KBM-7 (cell line): ENCODE measurements at places on chromosomes 2 and 18.

DNA sequence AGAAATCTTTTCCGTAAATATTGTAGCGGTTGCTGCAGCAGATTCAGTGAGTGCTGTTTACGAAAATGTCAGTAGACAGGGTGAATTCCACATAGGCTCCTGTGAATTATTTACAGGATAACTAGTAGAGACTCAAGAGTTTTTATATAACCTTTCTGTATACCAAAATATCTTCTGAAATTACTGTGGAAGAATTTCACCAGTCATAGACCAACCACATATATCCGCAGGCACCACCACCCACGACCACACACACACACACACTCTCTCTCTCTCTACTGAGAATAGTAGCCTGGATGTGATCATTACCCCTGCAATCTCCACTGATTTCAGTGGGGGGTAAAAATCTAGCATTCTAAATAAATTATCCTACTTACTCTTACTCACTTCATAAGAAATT lies 341.8 kb downstream of the RBM43 start:
- no peak for DNase-seq

DNA sequence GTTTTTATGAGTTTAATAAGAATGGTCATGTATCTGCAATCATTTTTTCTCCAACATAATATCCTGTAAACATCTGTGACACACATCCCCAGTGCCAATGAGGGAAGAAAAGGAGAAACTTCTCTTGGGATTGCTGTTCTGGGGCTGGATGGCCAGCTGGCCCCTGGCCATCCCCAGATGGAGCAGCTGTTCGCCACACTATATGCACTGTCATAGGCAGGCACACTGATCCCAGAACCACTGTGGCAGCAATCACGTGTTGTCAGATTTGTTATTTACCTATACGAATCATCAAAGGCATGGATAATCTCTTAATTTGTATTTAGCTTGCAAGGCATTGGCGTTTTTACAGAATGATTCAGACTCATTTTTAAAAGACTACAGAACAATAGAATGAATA lies 167.6 kb upstream of the ACAA2 start:
- no peak for DNase-seq

GRCh38 chr2:219570194-219570923 lies 980 bp downstream of the OBSL1 start:
- DNase-seq = peak; percentile 23

DNA sequence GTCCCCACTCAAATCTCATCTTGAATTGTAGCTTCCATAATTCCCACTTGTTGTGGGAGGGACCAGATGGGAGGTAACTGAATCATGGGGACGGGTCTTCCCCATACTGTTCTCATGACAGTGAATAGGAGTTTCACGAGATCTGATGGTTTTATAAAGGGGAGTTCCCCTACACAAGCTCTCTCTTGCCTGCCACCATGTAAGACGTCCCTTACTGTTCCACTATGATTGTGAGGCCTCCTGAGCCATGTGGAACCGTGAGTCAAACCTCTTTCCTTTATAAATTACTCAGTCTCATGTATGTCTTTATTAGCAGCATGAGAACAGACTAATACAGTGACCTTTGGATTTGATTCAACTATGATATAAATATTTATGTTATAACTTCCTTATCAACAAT lies 78.0 kb downstream of the CYRIA start:
- DNase-seq = no peak

- no peak for DNase-seq
These were observed 50.7 kb upstream of the DDX18 start for GRCh38 chr2:117763804-117764203.

DNA sequence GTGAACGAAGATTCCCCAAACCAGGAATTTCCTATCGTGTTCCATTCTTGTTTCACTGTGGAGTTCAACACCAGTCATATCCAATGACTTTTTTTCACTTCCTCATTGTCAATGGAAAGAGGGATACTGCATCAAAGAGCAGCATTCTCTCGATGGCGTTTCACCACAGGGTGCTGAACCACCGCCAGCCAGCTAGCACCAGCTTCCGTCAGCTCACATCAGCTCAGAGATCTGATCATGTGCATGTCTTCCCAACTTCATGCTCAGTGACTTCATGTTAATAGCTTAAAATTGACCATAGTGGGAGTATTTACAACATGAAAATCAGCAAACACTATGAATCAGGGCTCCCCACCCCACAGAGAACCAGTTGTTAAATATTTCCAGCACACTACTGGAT lies 359.9 kb downstream of the TNS1 start:
- no peak for DNase-seq

DNA sequence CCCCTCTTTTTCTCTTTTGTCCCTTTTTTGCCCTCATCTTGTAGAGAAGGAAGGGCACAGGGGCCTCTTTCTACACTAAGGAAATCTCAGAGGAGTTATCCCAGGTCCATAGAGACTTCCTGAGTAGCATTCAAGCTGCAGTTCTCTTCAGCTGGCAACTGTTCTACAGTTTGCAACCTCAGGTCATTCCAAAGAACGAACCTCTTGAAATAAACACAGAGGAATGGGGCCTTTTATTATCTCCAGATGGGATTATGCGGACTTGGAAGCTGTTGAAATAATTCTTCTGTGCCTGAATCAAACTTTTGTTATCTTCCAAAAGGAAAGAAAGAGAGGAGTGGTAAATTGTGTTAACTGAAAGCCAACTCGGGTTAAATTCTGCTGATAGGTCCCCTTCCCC lies 31.0 kb upstream of the NFE2L2 start:
- DNase-seq = no peak

GRCh38 chr2:105328281-105329196 lies 996 bp downstream of the TGFBRAP1 start:
- peak; percentile 68 for DNase-seq

GRCh38 chr2:57205241-57205640 lies 841.4 kb upstream of the VRK2 start:
- no peak for DNase-seq

- peak; percentile 67 for DNase-seq
These were observed 1.2 kb downstream of the BMPR2 start for GRCh38 chr2:202377207-202377761.

DNA sequence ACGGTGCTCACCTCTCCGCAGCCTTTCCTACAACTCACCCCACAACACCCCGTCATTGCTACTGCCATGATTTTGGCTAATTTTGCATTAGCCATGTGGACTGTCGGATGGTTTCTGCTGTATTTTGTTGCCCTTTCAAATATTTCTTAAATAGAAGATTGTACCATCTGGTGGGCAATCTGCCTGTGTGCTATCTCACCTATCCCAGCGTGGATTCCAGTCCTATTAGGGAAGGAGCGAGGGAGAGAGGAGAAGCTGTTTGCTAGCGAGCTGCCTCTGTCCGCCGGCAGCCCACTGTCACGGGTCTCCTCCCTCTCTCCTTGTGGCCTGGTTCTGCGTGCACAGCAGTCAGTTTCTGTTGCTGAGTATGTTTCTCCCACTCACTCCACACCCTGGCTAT lies 336.2 kb downstream of the TXNL1 start:
- DNase-seq = no peak

DNA sequence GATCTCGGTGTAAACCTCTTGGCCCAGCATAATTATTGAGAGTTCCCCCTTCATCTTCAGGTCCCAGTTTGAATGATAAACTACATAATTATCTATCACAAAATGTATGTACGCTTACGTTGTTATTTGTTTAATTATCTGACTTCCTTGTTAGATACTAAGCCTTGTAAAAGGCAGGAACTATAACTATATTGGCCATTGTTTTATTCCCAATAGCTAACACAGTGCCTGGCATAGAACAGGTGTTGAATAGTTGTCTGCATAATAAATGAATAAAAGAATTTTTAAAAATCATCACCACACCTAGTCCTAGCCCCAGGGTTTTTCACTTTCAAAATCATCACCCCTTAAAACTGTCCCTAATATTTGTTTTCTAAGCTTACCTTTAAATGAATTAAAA lies 207.9 kb downstream of the MREG start:
- no peak for DNase-seq
